ENCODE measurements at places on chromosomes 3 and 15. TPM values are rescaled to one million over a fixed set of nuclear protein-coding genes. Genes with fewer than 3 reads are reported as not detected.
A peak's percentile ranks its signal among the peaks of the same experiment; 100 is the strongest.

WNT7A gene
- not detected for total RNA-seq

ANKRD34C gene
- not detected for total RNA-seq

RTP4 gene
- total RNA-seq = not detected

DUOXA2 gene
- not detected for total RNA-seq

DNA sequence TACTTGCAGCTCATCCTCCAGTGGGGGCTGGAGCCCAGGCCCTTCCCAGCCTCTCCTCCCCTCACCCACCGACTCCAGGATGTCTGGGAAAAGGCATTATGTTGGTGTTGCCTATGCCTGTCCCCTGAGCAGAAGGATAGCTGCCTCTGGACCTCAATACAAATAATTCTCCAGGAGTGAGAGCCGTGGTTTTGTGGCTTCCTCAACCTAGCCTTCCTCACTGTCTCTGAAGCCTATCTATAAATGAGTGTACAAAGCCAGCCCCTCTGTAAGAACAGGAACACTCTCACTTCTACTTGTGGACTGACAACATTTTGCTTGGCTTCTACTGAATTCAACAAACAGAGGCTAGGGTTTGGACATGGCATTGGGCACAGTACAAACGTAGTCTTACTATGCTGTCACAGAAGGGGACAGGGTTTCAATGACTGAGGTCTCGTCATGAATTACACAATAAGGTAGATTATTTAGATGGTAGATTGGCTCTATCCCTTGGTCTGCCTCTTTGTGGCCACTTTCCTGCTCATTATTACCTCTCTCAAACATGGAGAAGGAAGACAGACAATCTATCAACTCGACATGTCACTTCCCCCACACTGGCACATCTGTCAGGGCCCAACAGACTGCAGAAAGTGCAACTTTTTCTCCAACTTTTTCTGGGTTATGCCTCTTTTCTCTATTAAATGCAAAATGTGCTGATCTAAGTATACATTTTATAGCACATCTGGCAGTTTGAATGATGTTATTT, 82.8 kb upstream of the MEX3B start:
- H3K4me3 ChIP-seq = no peak overlapping the region
- H3K27ac ChIP-seq = no peak overlapping the region
- no peaks in the 10 kb centered on the region for H3K36me3 ChIP-seq
- no peaks in the 10 kb centered on the region for H3K4me1 ChIP-seq
- no peak for DNase-seq
- H3K27me3 ChIP-seq = peaks cover 4% of the 10 kb centered on the region

SHC4 gene
- total RNA-seq = 4.4 TPM

PTPRG gene
- 52.1 TPM for total RNA-seq

DNA sequence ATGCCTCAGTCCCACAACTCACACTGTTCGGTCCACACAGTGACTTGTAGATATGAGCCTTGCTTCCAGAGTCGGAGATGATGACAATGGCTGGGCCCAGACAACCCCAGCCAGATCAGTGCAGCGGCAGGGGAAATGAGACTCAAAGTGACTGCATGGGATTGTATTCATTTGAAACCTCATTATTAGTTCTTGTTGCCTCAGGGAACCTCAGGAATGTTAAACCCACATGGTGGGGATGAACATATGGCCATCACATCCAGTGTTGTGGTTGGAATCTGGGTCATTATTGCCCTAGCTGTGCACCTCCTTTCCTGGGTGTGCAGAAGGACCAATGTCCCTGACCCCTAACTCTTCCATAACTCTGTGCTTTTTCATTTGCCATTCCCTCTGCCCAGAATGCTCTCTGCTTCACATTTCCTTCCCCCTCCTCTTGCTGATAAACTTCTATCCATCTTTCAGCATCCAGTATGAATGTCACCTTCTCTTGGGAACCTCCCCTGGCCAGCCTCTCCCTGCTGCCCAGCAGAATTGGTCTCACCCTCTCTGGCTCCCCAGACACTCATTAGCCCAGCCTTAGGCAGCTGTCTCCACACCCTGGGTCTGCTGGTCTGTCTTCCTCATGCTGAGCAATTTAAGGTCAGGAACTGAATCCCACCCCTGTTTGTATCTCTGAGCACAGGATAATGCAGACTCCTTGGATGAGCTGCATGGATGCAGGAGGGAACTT, 67.0 kb upstream of the TNFAIP8L3 start:
- DNase-seq = no peak
- H3K4me1 ChIP-seq = peaks cover 7% of the 10 kb centered on the region
- no peak overlapping the region for H3K27ac ChIP-seq
- H3K27me3 ChIP-seq = no peaks in the 10 kb centered on the region
- H3K36me3 ChIP-seq = peaks cover 4% of the 10 kb centered on the region
- H3K4me3 ChIP-seq = no peak overlapping the region

DNA sequence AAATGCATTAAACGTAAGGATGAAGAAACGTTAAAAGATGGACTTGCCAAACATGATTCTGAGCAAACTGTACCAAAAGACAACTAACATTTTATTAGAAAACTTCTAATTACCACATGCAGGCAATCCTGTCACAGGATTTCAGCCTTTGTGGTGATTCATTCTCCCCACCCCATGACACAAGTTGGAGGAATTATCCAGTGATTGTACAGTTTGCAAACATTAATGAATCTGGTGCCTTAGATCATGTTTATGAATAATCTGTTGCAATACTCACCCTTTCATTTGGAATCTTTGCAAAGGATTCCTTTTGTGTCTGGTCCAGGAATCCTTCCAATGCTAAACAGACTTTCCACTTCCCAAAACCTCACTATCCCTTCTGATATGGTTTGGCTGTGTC, 23.3 kb upstream of the ERC2 start:
- no peak overlapping the region for H3K27ac ChIP-seq
- H3K27me3 ChIP-seq = no peaks in the 10 kb centered on the region
- no peak for DNase-seq

GRCh38 chr3:190533511-190534281, 19.8 kb downstream of the IL1RAP start:
- no peaks in the 10 kb centered on the region for H3K4me1 ChIP-seq
- no peak for DNase-seq
- no peaks in the 10 kb centered on the region for H3K27me3 ChIP-seq
- H3K27ac ChIP-seq = no peak overlapping the region
- no peak overlapping the region for H3K4me3 ChIP-seq

ECE2 gene
- 1.6 TPM for total RNA-seq

MINDY4B gene
- total RNA-seq = not detected

- no peak overlapping the region for H3K4me3 ChIP-seq
- H3K27me3 ChIP-seq = no peaks in the 10 kb centered on the region
- no peaks in the 10 kb centered on the region for H3K4me1 ChIP-seq
These were observed 48.3 kb upstream of the IQSEC1 start for GRCh38 chr3:13121553-13122001.

- peaks cover 7% of the 10 kb centered on the region for H3K4me1 ChIP-seq
- H3K27ac ChIP-seq = no peak overlapping the region
- no peak overlapping the region for H3K4me3 ChIP-seq
- H3K36me3 ChIP-seq = peaks cover 4% of the 10 kb centered on the region
- no peaks in the 10 kb centered on the region for H3K27me3 ChIP-seq
These were observed 126.0 kb downstream of the FMN1 start for GRCh38 chr15:33068511-33068990.

- H3K27ac ChIP-seq = peak overlapping the region; percentile 38
- peak; percentile 52 for DNase-seq
- H3K27me3 ChIP-seq = peaks cover 5% of the 10 kb centered on the region
- H3K36me3 ChIP-seq = no peaks in the 10 kb centered on the region
- no peak overlapping the region for H3K4me3 ChIP-seq
These were observed 13.8 kb downstream of the BDH1 start for GRCh38 chr3:197541756-197542539.

DNA sequence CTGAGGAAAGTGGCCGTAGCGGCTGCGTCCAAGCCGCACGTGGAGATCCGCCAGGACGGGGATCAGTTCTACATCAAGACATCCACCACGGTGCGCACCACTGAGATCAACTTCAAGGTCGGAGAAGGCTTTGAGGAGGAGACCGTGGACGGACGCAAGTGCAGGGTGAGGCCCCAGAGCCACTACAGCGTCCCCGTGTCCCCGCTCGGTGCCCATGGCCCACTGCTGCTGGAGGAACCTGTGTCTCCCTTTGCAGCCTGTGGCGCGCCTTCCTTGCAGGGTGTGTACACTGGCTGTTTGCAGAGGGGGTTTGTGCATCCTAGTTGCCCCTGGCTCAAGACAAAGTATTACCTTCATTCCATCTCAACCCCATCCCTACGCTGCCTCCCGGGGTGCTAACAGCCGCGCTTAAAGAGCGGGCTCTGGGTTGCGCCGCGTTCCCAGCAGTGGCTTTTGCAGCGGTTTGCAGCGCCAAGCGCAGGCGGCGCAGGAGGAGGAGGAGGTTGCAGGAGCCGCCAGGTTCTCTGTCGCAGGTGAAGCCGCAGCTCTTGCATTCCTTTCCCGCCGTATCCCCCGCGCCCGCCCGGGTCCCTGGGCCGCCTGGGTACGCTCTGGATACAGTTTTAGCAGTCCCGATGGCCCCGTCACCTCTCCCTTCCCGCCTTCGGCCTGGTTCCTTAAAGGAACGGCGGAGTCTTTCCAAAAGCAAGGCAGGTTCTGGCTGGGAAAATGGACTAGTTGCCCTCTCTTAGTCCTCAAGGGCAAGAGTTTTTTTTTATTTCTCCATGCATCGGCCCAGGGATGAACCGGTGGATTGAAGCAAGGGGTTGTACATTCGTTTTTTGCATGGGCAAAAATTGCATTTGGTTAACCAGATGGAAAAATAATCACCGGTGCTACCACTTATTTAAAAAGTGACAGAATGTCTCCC, 1.2 kb downstream of the CRABP1 start:
- peaks cover 24% of the 10 kb centered on the region for H3K4me1 ChIP-seq
- peaks cover 7% of the 10 kb centered on the region for H3K36me3 ChIP-seq
- peak; percentile 58 for DNase-seq
- peak overlapping the region; percentile 76 for H3K4me3 ChIP-seq
- peaks cover 11% of the 10 kb centered on the region for H3K27me3 ChIP-seq

SNX33 gene
- 21.2 TPM for total RNA-seq

GRCh38 chr3:128681369-128681829, 30.8 kb upstream of the RPN1 start:
- H3K4me1 ChIP-seq = no peaks in the 10 kb centered on the region
- H3K27ac ChIP-seq = peak overlapping the region; percentile 98
- DNase-seq = no peak
- H3K4me3 ChIP-seq = peak overlapping the region; percentile 82

ITIH1 gene
- not detected for total RNA-seq

DNA sequence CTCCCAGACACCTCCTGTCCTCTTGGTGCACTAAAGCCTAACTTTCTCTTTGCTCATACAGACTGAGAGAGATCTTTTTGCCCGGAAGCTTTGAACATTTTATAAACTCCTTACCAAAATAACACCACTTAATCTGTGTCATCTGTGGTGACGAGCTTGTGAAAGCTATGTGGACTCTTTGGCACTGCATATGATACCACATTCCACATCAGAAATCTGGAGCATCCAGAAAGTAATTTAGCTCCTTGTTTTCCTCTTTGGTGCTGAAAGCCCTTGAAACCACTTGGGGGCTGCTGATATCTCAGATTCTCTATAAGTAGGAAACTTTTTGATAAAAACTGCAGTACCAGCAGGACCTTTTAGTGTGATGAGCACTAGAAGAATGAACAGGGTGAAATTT, 128.3 kb downstream of the ALCAM start:
- no peaks in the 10 kb centered on the region for H3K4me1 ChIP-seq
- DNase-seq = no peak
- peaks cover 19% of the 10 kb centered on the region for H3K36me3 ChIP-seq
- no peak overlapping the region for H3K4me3 ChIP-seq
- no peaks in the 10 kb centered on the region for H3K27me3 ChIP-seq

DNA sequence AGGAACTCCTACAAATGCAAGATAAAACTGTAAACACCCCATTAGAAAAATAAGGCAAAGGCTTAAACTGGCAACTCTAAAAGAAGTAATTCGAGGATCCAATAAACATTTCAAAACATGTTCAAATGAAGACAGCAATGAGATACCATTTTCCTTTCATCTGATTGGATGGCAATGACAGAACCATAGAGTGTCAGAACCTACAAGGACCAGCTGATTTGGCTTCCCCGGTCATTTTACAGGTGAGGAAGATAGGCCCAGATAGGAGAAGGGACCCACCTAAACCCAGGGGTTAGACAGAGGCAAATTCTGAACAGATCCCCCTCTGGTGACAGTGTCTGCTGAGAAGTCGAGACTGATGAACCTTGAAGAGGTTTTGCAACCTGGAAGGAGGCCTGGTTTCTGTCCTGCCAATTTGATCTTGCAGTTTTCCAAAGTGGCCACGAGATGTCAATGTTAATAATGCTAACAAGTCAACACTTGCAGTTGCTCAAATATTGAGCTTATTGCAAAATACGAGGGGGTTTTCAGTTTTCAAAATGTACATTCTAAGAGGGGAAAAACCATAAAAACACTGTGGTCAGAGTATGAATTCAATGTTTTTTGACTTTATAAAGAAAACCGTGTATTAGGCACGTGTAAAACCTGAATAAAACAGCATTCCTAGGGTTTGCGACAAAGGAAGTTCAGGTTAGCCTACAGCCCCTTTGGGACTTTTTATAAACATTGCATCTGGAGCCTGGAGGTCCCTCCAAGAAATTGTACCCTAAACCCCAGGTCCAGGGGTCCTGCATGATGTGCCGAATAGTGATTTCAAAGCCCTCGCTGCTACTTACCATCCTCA, 21.5 kb downstream of the CFAP161 start:
- DNase-seq = no peak
- H3K36me3 ChIP-seq = no peaks in the 10 kb centered on the region
- peaks cover 4% of the 10 kb centered on the region for H3K27me3 ChIP-seq
- H3K4me1 ChIP-seq = peaks cover 1% of the 10 kb centered on the region

DNA sequence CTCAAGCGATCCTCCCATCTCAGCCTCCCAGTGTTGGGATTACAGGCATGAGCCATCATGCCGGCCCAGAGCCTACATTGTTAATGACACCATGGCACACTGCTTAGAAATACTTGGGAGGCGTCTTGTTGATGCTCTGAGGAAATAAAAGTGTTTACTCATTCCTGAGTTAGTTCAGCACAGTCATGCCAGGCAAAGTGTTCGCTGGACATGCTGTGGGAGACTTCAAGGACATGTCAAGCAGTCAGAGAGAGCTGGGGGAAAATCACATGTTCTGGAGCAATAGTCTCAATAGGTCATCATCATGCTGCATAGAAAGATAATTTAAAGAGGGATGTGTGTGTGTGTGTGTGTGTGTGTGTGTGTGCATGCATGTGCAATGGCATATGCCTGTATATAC, 37.5 kb downstream of the TTC23 start:
- no peak for DNase-seq
- no peaks in the 10 kb centered on the region for H3K27me3 ChIP-seq
- H3K27ac ChIP-seq = no peak overlapping the region

DNA sequence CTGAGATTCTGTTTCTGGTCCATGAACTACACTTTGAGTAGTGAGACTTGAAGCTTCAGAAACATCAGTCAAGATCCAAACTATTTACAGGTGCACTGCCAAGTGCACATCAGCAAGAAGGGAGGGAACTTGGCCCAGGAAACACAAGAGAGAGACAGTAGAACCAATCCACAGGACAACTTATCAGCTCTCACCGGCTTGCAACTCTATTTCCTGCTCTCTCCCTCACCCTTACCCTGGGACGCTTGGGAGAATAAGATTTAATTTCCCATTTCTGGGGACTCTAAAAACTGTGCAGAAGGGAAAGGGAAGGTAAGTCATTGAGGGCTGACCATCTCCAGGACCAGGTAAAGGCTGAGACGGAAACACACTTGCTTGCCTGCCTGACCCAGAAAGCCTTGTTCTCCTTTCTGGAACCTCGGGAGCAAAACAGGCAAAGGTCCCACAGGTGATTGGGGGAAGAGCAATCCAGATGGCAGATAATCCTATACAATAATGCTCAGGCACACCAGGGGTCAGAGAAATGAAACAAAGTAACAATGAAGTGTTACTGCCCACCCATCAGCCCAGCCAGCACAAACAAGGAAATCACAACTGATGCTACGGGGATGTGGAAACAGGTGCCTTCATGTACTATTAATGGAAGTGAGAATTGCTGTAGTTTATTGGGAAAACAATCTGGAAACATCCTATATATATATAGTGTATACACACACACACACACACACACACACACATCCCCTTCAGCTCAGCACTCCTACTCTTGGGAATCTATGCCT, 154.4 kb downstream of the XXYLT1 start:
- no peak overlapping the region for H3K27ac ChIP-seq
- H3K4me1 ChIP-seq = peaks cover 27% of the 10 kb centered on the region
- H3K4me3 ChIP-seq = no peak overlapping the region
